ENCODE measurements at places on chromosomes 5 and 9. TPM values are rescaled to one million over a fixed set of nuclear protein-coding genes. Genes with fewer than 3 reads are reported as not detected.

Gene PTGR1
- total RNA-seq: 380 TPM

Gene NIPAL4
- total RNA-seq: 11.0 TPM

Gene C5orf58
- total RNA-seq: not detected

Gene IFNK
- not detected for total RNA-seq

Gene DMRTA1
- 1.1 TPM for total RNA-seq

Gene LTC4S
- total RNA-seq: 0.26 TPM

Gene STXBP1
- total RNA-seq: 18.5 TPM

Gene IFNW1
- not detected for total RNA-seq

Gene PNPLA7
- total RNA-seq: 0.63 TPM

Gene FSTL4
- total RNA-seq: 3.9 TPM

Gene ZFP37
- 1.3 TPM for total RNA-seq

Gene PCDHB11
- 0.11 TPM for total RNA-seq

Gene IFNE
- 2.2 TPM for total RNA-seq

Gene ARAP3
- total RNA-seq: 6.0 TPM

Gene C9orf153
- not detected for total RNA-seq

Gene CARTPT
- not detected for total RNA-seq

Gene CYSRT1
- total RNA-seq: 4.2 TPM

Gene GABRA1
- not detected for total RNA-seq

Gene BTNL3
- total RNA-seq: not detected

Gene HAVCR1
- 43.9 TPM for total RNA-seq

Gene FBXW11
- total RNA-seq: 35.7 TPM

Gene FAM81B
- not detected for total RNA-seq

Gene PPP3R2
- not detected for total RNA-seq

Gene GABRP
- total RNA-seq: not detected

Gene NOXA1
- total RNA-seq: 1.4 TPM

Gene NFIB
- 12.8 TPM for total RNA-seq

Gene SPATA31E1
- not detected for total RNA-seq

Gene GFPT2
- 34.6 TPM for total RNA-seq

Gene ANKRD33B
- total RNA-seq: 13.1 TPM

Gene BRD3
- 15.5 TPM for total RNA-seq

Gene C5
- total RNA-seq: 14.2 TPM

Gene RORB
- not detected for total RNA-seq

Gene DOCK8
- total RNA-seq: 0.55 TPM

Gene HRCT1
- 0.14 TPM for total RNA-seq

Gene FBXO4
- 6.9 TPM for total RNA-seq

Gene SLC25A48
- 0.21 TPM for total RNA-seq

Gene SOX30
- total RNA-seq: 0.05 TPM

Gene INPP5E
- total RNA-seq: 18.2 TPM

Gene MAP3K1
- total RNA-seq: 2.3 TPM

Measured in A549 treated with DMSO at 1 μM for 4 hours (cell line).